Thoracic aorta (tissue), 2 donors: ENCODE measurements at places on chromosomes 13 and 19. TPM values are rescaled to one million over a fixed set of nuclear protein-coding genes. Genes with fewer than 3 reads are reported as not detected.

Gene ATP4A
- total RNA-seq = not detected

Gene ADGRE1
- total RNA-seq = 0.42 TPM

- no peak for DNase-seq
These were observed 86.6 kb downstream of the TNFRSF19 start for GRCh38 chr13:23656637-23657371.

- DNase-seq = no peak
These were observed 47.3 kb downstream of the COL4A1 start for GRCh38 chr13:110259651-110260050.

- DNase-seq = no peak
These were observed 301.7 kb downstream of the NDFIP2 start for GRCh38 chr13:79782541-79783205.

GRCh38 chr19:4216846-4217245 is 12.5 kb upstream of the EBI3 start:
- DNase-seq = no peak

- DNase-seq = no peak
These were observed 784.4 kb downstream of the DACH1 start for GRCh38 chr13:71082631-71083030.

GRCh38 chr13:34276764-34277163 is 458.8 kb downstream of the RFC3 start:
- DNase-seq = no peak

- no peak for DNase-seq
These were observed 63.4 kb upstream of the C1QTNF9B start for GRCh38 chr13:23960566-23961156.

DNA sequence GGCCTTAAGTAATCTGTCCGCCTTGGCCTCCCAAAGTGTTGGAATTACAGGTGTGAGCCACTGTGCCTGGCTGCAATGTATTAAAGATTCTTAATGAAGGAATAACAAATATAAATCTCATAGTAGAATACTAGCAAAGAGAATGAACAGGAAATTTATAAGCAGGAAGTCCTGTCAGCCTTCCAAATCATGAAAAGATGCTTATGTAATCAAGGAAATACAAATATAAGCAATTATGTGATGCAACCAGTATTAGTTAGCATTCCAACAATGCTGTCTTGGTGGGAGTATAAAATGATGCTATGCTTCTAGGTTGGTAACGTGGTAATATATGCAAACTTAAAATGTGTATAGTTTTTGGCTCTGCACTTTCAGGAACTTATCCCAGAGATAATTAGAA is 133.8 kb downstream of the PDS5B start:
- DNase-seq = no peak

DNA sequence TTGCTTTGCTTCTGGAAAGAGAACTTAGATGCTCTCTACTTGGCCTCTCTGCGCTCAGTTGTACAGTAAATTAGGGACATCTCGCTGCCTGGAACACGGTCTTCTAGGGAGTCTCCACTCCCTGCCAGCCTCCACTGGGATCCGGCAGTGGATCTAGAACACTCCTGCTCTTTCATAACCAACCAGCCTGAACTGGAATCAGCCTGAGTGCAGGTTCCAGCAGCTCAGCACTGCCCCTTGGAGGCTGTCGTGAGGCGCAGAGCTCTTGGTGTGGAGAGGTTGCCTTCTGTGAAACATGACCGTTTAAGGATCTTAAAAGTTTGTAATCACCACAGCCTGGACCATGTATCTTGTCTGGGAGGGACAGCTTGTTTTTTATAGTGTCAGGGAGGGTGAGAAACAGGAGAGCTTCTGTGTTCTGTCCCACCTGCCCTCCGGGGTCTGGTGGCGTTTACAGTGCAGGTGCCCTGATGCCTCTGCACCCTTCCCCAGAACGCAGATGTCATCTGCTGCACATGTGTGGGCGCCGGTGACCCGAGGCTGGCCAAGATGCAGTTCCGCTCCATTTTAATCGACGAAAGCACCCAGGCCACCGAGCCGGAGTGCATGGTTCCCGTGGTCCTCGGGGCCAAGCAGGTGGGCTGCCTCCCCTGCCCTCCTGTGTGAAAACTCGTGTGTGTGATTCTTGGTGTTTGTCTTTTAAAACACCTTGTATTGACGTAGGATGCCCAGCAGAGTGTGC is 24.8 kb downstream of the UPF1 start:
- DNase-seq = no peak

DNA sequence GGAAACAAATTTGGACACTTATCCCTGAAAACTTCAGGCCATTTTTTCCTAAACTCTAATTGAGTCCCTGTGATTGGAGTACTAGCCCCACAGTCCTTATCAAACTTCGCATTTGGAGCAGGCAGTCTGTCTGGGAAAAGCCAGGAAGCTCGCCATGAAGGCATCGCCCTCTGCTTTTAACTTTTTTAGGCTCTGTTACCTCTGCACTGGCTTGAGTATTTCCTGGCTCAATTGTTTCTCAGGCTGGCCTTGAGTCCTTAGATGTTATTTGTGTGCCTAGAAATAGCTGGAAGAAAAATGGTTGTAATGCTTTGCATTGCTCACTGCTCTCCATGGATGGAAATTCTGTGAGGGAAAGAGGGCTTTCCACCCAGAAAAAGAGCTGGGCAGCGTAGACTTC is 24.2 kb downstream of the ACTN4 start:
- no peak for DNase-seq

GRCh38 chr13:45500492-45501174 is 35.9 kb downstream of the COG3 start:
- no peak for DNase-seq
